ENCODE measurements at places on chromosomes 12 and 14.

- no peak for DNase-seq
These were observed 94.5 kb downstream of the AACS start for GRCh38 chr12:125159702-125160101.

- no peak for DNase-seq
These were observed 76.0 kb downstream of the WDR20 start for GRCh38 chr14:102215576-102216250.

- no peak for DNase-seq
These were observed 884.3 kb downstream of the GALC start for GRCh38 chr14:87108726-87109125.

GRCh38 chr12:20567413-20567812 lies 127.7 kb upstream of the SLCO1C1 start:
- no peak for DNase-seq

Data from HAP-1 (cell line).